AG10803 (cell line): ENCODE measurements at places on chromosomes 12 and 14.

GRCh38 chr12:561391-561705, 101.6 kb downstream of the B4GALNT3 start:
- no peak for DNase-seq

GRCh38 chr12:112855375-112855774, 51.4 kb upstream of the OAS1 start:
- no peak for DNase-seq

GRCh38 chr12:52005903-52006703, 643 bp upstream of the TAMALIN start:
- DNase-seq = no peak

DNA sequence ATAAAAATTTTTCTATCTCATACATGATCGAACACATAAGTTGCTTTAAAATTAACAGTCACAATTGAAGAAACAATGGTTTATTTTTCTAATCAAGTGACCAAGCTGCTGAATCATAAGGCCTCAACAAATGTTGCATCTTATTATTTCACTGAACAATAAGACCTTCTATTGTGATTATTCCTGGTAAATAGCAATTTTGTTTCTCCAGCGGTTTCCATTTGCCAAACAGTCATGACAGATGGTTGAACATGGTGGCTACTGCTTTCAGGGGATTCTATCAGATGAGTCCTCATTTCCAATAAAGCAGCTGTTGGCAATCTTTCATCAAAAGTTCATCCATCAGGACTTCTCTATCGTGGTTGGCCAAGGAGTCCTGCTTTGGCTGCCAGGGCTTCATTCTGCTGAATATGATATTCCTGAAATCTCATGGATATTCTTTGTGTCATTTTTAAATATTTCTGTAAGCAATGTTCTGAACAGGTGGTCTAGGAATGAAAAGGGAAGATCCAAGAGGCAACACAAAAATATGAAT, 13.0 kb downstream of the TOMM20L start:
- no peak for DNase-seq

DNA sequence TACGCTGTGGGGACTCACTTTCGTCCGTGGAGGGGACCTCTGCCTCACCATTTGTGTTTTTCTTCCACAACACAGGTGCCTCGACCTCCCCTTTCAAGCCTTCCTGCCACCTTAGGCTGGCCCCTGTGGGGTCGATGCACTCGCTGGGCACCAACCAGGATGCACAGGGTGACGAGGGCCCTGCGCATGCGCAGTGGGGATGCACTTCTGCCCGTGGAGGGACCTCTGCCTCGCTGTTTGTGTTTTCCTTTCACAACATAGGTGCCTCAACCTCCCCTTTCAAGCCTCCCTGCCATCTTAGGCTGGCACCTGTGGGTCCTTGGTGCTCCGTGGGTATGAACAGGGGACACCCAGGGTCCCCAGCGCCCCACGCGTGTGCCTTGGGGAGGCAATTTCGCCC, 356.8 kb downstream of the ALG10 start:
- no peak for DNase-seq

DNA sequence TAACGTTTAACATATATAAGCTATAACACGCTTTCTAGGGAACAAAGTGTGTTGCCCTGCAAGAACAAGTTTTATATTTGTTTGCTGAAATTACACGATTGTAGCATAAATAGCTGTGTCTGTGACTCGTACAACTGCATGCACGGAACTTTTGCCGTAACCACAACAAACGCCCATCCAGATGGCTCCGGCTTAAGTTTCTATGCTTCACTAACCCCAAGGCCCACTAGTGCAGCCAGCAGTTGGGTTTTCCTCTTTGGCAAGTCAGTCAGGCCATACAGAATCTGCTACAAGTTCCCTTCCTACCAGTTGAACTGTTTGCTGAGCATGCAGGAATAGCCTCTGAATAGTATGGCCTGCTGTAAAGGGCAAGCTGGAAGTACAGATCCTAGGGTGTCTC, 12.1 kb downstream of the CSRP2 start:
- DNase-seq = peak; percentile 94

DNA sequence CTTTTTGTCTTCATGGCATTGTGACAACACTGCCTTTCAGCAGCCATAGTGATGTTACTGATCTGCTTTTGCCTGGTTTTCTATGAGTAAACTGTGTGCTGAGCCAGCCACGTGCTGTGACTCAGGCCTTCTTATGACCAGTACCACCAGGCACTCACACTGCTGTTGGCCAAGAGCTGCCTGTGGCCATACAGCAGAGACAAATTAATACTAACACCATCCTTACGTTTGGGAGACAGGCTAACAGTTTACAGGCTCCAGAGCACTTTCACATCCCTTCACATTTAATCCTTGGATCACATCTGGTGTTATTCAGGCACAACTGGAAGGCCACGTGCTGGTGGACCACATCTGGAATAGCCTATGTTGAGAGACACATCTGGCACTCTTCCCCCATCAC, 377.9 kb downstream of the CCDC91 start:
- peak; percentile 97 for DNase-seq

GRCh38 chr12:66066137-66066928, 64.2 kb downstream of the LLPH start:
- DNase-seq = peak; percentile 50

- peak; percentile 47 for DNase-seq
These were observed 14.0 kb downstream of the CRY1 start for GRCh38 chr12:107079172-107080011.

- DNase-seq = no peak
These were observed 53.4 kb downstream of the TRAFD1 start for GRCh38 chr12:112178796-112179195.

DNA sequence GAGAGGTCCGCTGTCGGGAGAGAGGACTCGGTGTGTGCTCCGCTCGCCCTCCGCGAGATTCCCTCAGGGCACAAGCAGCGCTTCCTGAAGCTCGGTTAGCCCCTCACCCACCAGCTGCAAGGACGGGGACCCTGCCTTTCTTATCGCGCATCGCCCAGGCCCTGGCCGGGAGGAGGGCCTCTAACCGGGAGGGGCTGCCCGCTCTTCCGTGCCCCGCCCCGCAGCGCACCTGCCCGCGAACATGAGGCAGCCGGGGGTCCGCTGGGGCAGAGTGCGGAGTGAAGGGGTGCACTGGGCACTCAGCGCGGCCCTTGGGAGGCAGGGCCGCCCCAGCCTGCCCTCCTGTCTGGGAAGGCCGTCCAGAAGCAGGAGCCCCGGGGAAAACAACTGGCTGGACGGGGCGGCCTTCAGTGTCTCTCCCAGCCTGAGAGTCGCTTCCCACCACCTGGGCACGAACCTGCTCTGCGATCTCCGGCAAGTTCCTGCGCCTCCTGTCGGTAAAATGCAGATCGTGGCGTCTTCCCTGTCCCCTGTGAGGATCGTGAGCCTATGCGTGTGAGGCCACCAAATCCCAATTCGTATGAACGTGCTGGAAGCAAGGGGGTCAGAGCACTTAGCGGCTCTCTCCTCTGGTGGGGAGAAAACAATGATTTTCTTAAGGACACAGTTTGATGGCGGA, 28.0 kb upstream of the ADIPOR2 start:
- peak; percentile 37 for DNase-seq

DNA sequence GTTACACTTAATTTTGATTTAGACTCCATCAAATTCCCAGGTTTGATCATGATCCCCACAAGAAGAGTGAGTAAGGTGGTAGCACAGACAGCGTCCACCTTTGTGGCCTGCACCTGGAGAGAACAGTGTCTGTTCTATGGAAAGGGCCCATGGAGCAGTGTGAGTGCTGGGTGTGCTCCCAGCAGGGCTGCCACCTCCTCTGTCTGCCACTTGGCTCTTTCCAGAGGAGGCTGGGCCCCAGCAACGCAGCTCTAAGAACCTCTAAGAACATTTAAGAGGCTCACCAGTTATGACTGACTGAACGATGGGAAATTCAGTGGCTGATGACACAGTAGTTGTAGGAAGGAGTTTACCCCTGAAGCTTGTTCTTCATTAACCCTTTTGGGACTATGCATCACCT, 17.3 kb downstream of the VDR start:
- no peak for DNase-seq

DNA sequence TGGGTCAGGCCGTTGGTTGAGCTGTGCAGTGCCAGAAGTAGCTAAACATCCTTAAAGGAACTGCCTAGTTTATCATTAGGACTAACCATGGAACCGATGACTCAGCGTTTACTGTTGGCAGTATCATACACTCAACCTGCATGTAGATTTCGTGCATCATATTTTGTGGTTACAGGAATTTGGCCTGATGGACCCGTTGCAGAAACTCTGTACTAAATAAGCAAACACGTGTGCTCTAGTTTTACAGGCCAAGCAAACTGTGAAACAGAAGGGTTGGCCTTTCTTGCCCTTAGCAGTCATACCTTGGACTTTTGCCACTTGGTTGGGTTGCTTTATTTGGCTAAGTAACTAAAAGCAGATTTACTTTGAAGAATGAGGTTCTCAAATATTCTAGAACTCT, 35.6 kb downstream of the DGLUCY start:
- peak; percentile 100 for DNase-seq

- DNase-seq = no peak
These were observed 132.5 kb downstream of the KTN1 start for GRCh38 chr14:55712491-55712890.

GRCh38 chr12:89278862-89279261, 73.4 kb downstream of the DUSP6 start:
- no peak for DNase-seq

GRCh38 chr14:92033906-92034687, 5.8 kb downstream of the TRIP11 start:
- DNase-seq = no peak

GRCh38 chr14:99612738-99613330, 8.8 kb upstream of the CCDC85C start:
- DNase-seq = peak; percentile 55

DNA sequence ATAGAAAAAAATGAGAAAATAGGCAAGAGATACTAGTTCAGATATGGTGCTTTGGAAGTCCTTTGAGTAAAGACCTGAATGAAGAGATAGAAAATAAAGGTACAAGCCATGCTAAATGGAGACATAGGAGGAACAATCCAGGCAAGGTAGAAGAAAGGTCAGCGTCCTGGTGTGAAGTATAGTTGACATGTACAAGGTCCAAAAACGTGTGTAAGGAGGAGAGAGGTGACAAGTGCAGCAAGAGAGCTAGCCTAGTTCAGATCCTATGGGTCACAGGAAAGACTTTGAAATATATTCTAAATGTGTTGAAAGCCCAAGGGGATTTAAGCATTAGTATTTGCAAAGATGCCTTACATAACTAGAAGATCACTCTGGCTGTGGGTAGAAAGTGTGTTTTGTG, 88.2 kb downstream of the SLCO1B1 start:
- no peak for DNase-seq

DNA sequence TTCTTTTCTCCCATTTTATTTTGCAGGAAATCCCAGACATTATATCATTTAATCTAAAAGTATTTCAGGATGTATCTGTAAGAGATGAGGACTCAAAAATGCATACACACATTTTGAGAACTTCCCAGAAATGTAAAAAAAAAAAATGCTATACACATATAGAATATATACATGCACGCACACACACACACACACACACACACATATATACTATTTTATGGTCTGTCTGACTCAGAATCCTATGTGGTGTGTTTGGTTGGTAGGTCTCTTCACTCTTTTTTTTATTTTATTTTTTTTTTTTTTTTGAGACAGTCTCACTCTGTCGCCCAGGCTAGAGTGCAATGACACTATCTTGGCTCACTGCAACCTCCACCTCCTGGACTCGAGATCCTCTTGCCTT, 65.5 kb downstream of the FBXO34 start:
- DNase-seq = no peak

DNA sequence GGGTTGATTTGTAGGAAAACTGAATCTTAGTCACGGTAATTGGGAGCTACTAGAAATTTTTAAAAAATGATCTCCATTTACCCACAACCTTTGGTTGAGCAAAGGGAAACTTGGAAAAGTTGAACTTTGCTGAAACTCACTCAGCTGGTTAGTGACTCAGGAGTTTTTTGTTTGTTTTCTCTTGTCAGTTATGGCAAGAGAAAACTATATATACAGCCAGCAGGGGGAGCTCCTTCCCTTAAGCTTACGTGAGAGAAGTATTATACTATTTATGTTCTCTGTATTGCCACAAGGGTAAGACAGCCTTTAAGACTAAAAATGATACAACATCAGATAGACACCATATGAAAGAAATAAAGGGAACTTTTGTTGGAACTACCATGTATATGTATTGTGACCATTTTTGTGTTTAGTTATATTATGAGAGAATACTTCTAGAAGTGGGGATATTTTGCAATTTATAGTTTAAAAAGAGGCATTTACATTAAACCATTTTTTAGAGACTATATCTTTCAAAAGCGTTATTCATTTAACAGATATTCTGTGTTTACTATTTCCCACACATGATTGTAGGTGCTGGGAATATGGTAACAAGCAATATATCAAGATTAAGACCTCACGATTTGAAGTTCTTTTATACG, 28.1 kb upstream of the TBC1D30 start:
- DNase-seq = peak; percentile 89

DNA sequence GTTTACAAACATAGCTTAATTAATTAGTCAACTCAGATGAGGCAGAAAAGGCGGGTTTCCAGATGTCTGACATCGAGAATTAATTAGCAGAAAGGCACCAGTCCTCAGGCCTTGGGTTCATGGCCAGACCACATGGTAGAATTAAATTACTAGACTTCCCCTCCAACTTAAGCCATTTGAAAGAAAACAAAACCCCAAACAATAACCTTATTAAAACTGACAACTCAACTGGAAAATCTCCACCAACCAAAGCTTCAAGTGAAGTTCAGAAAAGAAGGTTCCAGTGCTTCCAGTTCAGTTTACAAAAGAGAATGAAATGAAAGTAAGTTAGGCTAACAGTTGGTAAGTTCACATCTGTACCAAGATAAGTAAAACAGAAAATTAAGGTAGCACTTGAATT, 349.5 kb downstream of the GRIN2B start:
- no peak for DNase-seq

DNA sequence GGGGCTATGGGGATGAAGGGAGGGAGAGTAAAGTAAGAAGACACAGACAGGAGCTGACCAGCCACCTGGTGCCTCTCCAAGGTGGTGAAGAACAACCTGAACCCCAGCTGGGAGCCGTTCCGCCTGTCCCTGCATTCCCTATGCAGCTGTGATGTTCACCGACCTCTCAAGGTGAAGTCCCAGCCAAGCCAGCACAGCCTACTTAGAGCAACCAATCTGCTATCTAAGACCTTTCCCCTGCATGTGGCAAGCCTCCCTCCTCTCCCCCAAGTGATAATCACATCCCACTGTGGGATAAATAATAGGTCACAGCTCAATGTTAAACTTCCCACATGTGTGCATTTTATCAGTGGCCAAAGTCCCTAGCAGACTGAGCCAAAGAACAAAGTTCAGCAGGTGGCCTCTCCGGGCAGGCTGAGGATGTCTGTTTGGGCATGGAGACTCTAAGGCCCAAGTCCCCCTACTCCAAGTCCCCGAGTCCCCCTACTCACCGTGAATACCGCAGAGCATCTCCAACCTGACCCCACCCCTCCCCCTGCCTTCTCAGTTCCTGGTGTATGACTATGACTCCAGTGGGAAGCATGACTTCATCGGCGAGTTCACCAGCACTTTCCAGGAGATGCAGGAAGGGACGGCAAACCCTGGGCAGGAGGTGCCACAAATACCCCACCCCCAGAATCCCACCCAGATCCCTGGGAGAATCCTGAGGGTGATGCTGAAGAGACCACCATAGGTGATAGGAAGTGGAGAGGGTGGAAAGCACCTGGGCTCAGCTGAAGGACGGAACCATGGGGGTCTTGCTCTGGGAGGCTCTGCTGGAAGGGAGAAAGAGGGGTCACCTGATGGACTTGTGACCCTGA, 3.5 kb downstream of the CPNE6 start:
- no peak for DNase-seq
